Hematopoietic multipotent progenitor cell treated with erythropoietin and hydrocortisone succinate and interleukin-3 and kit ligand, for 4 days (in vitro differentiated cells): ENCODE measurements at places on chromosomes 5 and 9.

DNA sequence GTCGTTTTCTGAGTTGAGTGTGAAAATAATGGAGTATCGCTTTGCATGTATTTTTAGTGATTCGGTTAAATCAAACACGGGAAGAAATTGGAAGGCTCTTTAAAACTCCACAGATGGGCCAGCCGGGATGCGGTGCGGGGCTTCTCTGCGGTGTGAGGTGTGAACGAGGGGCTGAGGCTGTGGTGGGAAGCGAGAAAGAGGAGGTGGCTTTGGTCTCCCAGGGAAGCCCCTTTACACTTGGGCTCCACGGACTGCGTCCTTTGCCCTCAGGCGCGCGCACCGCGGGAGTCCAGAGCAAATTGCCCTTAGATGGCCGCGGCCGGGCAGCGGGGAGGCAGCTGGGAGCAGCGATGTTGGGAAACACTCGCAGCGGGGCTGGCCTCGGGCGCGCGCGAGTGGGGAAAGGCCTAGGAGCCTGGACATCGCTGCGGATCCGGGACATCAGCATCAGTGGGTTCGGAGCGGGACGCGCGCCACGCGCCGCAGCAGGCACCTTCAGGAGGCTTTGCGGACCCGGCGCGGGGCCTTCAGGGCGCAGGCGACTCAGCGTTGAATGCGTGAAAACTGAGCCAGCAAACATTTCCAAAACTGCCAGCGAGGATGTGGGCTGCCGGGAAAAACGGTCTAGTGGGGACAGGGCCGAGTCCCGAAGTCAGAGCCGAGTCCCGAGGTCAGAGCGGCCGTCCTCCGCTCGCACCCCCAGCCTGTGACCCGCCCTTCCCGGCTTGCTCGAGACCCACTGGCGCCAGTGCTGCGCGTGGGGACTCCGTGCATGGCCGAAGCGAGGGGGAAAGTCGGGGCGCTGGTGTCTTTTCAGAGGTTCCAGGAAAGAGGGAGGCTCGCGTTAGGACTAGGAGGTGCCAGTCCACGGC lies 6.5 kb downstream of the IRX1 start:
- DNase-seq, result no peak

- DNase-seq, result peak; percentile 79
Measured at GRCh38 chr9:137156567-137157375, 13.1 kb downstream of the LRRC26 start.

DNA sequence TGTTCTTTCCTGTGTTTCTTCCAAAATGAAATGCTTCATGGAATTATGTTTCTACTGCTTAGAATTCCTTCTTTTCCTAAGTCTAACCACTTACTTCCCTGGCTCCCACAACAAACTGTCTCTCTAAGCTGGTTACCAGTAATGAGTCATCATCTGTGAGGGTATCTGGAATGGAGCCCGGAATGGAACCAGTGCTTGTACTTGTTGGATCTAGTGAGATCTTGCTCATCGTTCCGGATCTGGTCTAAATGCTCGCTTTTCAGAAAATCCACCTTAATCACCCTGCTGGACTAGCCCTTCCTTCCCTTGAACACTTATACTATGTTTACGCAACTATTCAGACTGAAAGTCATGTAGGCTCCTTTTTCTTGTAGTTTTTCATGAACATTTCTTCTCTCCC lies 184.8 kb downstream of the PBX3 start:
- DNase-seq, result no peak

DNA sequence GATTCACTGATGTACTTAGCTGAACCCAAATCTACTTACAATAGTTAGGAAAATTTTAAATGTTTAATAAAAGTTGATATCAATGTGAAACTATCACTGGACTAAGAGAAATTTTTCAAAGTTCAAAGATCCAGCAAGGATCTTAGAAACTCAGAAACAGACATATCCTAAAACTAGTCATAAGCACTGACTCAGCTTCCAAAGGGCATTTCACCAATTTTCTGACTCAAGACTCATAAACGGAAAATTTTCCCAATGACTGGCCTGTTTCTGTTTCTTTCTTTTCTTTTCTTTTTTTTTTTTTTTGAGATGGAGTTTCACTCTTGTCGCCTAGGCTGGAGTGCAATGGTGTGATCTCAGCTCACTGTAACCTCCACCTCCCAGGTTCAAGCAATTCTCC lies 66.6 kb downstream of the CDC14B start:
- no peak for DNase-seq

DNA sequence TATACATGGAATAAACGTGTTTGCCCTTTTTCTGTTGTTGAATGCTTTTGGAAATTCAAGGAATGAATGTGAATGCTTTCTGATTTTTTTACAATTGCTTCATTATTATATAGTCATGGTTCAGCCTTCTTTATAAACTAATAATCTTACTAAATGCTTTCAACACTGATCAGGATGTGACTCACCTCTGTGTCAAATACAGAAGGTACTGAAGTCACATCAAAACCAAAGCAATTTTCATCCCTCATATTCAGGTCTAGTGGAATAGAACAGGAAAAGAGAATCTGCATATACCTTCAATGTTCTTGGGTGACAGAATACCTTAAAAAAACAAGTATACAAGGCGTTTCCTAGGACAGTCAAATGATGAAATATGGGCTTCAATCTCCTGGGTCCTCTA lies 170.7 kb downstream of the PDE4D start:
- DNase-seq, result no peak

DNA sequence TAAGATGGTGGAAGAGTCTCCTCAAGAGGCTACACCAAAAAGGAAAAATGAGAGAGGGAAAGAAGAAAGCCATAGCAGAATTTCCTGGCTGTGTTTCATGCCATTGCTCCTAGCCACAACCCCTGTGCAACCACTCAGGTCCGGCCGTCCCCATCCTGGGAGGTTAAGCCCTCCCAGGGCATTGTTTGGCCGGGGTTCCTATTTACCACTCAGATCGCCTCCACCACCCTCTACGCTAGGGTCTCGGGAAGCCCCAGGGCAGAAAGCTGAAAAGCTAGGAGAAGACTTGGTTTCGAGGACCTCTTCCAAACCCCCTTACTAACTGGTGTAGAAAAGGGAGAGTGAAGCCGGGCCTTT lies 715 bp downstream of the RC3H2 start:
- peak; percentile 70 for DNase-seq

DNA sequence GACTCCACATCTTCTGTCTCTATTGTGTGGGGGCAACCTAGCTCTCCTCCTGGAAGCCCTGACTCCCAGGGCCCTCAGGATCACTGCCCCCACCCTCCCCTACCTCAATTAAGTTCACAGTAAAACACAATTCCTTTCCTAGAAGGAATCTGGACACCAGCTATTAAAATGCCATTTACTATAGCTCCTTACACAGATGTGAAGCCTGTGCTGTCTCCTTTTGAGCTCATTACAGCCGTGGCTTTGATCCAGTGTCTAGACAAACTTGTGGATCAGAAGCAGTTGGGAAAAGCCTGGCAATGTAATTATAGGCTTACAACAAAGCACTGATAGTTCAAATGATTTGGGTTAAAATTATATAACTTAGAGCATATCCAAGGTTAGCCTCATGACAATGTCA lies 107.0 kb upstream of the SMIM23 start:
- no peak for DNase-seq

DNA sequence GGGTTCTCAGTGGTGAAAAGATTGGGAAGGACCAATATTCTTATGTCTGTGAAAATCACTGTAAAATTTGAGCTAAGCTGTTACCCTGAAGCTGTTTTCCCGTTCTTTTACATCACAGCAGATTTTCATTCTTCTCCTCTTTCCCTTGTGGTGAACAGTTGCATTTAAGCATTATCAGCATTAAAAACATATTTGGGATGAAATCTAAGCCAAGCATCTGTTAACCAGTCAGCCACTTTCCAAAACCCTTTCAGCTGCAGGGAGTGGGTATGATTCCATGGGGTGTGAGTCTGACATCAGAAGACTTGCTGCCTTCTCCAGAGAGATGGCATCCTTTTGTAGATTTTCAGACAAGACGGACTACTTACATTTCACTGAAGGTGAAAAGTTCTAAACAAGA lies 97.2 kb downstream of the TRIO start:
- no peak for DNase-seq

- DNase-seq, result no peak
Measured at GRCh38 chr5:106880656-106881055, 790.1 kb downstream of the EFNA5 start.

DNA sequence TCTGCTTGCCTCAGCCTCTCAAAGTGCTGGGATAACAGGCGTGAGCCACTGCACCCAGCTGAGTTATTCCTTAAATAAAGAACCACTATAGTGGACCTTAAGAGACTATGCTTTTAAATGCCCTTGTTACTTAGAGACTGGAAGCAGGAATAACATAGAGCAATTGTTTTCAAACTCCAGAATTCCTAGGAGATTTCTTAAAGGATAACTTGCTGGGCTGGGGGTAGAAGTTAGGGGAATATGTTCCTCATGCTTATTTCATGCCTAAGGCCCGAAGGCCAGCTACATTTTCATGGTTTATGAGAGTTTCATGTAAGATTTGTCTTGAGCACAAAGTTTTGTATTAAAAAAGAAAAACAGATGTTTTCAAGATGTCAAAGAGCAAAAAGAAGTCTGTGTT lies 48.2 kb downstream of the CSNK1A1 start:
- no peak for DNase-seq

DNA sequence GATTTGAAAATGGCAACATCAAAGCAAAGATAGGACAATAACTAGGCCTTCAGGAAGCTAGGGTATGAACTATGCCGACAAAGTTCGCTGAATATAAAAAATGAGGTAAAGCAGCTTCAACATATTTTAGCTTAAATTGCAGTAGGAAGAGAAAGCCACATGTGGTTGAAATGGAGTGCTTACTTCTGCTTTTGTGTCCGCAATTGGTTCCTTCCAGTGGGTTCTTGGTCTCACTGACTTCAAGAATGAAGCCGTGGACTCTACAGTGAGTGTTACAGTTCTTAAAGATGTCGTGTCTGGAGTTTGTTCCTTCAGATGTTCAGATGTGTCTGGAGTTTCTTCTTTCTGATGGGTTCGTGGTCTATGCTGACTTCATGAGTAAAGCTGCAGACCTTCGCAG lies 95.2 kb downstream of the APTX start:
- peak; percentile 71 for DNase-seq

GRCh38 chr9:134887686-134888602 lies 7.3 kb downstream of the FCN2 start:
- peak; percentile 70 for DNase-seq

DNA sequence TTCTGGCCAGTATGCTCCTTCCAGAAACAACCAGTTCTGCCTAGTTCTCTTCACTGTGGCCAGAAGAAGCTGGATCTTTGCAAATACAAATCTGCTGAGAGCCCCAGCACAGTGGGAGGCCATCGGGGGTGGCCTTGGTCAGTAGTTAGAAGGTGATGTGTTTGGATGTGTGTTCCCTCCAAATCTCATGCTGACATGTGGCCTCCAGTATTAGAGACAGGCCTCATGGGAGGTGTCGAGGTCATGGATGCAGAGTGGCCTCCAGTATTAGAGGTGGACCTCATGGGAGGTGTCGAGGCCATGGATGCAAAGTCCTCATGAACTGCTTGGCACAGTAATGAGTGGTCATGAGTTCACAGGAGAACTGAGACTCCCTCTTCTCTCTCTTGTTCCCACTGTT lies 7.6 kb upstream of the IRX2 start:
- no peak for DNase-seq

GRCh38 chr9:128109050-128109709 lies 18.3 kb downstream of the PTGES2 start:
- no peak for DNase-seq

DNA sequence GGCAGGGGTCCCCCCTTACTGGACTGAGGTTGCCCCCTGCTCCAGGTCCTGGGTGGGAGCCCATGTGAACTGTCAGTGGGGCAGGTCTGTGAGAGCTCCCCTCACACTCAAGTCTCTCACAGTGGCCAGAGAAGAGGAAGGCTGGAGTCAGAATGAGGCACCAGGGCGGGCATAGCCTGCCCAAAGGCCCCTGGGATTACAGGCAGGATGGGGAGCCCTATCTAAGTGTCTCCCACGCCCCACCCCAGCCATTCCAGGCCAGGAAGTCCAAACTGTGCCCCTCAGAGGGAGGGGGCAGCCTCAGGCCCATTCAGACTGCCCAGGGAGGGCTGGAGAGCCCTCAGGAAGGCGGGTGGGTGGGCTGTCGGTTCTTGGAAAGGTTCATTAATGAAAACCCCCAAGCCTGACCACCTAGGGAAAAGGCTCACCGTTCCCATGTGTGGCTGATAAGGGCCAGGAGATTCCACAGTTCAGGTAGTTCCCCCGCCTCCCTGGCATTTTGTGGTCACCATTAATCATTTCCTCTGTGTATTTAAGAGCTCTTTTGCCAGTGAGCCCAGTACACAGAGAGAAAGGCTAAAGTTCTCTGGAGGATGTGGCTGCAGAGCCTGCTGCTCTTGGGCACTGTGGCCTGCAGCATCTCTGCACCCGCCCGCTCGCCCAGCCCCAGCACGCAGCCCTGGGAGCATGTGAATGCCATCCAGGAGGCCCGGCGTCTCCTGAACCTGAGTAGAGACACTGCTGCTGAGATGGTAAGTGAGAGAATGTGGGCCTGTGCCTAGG lies at the start of gene CSF2:
TSS of gene CSF2 (plus strand) at position 559 of the 783 bp plus-strand sequence. CDS start at position 594, 35 bp downstream.
- no peak for DNase-seq

GRCh38 chr5:97071101-97071500 lies 71.3 kb downstream of the LIX1 start:
- DNase-seq, result no peak

- no peak for DNase-seq
Measured at GRCh38 chr9:122226758-122227574, 1.8 kb downstream of the LHX6 start.

DNA sequence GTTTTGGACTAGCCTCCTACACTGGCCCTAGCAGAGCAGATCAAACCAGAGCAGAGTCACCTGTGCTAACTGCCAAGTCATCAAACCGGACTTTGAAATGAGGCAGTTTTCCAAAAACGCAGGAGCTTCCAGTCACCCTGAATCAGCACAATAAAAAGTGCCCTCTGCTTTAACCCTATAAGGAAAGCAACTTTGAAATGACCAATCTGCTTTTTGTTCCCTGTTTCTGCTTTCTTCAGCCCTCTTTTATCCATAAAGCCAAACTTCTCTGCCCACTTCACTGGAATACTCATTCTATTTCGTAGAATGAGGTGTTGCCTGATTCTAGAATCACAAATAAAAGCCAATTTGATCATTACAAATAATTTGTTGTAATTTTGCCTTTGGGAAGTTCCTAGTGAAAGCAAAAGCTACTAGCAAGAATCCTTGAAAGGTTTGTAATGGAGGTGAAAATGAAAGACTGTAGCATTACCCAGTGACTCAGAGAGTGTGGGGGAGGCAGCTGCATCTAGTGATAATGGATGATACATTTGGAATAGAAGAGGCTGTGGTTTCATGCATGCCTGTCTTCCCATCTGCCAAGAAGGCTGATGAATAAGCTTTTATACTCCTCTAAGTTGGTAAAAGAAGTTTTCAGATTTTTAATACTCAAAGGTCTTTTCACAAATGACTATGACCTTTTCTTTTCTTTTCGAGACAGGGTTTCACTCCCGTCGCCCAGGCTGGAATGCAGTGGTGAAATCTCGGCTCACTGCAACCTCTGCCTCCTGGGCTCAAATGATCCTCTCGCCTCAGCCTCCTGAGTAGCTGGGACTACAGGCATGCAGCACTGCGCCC lies 14.9 kb downstream of the SPAAR start:
- DNase-seq, result peak; percentile 83

- DNase-seq, result no peak
Measured at GRCh38 chr5:44489759-44490158, 100.5 kb upstream of the FGF10 start.

- peak; percentile 85 for DNase-seq
Measured at GRCh38 chr5:143386725-143387124, 16.8 kb downstream of the NR3C1 start.
